ENCODE measurements at places on chromosomes 4 and X.

- DNase-seq = no peak
These were observed 99.8 kb downstream of the PPP1R2C start for GRCh38 chrX:42678133-42678532.

DNA sequence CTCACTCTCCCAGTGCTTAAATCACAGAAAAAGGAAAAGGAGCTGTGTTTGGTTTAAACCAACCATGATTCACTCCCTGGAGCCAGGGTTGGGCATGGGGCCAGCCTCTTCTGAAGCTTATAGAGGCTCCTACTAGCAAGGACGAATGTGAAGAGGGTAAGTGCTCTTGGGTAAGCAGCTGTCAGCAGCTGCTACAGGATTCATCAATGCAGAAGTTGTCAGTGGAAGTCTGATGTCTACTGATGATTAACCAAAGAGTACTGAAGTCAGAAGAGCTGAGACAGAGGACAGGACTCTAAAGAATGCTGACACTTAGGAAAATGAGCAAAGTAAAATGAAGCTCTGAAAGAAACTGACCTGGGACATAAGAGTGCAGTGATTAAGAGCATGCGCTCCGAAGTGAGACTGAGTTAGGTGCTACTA lies 32.7 kb upstream of the JADE1 start:
- DNase-seq = peak; percentile 64

- no peak for DNase-seq
These were observed 1048.0 kb downstream of the PDHA2 start for GRCh38 chr4:96887857-96888256.

DNA sequence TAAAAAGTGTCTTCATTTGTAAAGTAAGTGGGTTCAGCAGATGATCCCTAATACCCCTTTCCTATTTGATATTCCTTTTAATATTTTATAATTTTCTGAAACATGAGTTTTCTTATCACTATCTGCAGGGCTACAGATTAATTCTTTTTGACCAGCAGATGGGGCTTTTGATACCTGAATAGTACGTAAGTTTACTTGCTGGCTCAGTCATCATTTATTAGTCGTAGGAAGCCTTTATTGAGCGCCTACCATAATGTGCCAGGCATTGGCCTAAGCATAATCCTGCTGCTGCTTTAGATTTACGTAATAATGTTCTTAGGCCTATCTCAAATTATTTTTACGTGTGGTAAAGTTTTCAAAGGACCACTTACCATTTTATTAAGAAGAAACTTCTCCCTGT lies 33.1 kb downstream of the OSTC start:
- no peak for DNase-seq

GRCh38 chrX:12446342-12447075 lies 308.2 kb downstream of the FRMPD4 start:
- DNase-seq = peak; percentile 34

DNA sequence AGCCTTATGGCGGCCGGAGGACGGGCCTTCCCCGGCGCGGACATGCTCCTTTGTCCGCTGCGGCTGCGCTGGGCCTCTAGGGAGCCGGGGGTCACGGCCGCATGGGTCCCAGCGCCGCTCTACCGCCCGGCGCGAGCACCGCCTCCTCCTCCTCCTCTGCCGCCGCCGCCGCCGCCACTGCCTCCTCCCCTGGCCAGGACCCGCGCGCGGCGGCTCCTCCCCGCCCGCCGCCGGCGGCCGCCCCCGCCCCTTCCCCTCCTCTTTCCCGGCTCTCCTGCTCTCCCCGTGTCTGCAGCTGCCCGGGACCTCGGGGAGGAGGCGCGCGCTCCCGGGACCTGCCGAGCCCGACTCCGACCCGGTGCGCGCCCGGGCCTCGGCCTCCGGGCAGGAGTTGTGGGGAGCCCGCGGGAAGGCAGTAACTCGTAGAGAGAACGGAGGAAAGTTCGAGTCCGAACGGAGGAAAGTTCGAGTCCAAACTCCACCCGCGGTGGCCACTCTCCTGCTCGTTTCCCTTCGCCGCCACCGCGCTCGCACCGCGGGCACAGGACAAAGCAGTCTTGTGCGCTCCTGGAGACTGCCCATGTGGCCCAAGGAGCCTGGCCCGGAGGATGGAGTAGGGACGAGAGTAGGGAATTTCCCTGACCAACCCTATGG lies at the start of gene ADGRA3:
ADGRA3 (minus strand) TSS at position 179 of the 654 bp plus-strand sequence. CDS start 282 bp downstream, outside the sequence.
- DNase-seq = no peak

DNA sequence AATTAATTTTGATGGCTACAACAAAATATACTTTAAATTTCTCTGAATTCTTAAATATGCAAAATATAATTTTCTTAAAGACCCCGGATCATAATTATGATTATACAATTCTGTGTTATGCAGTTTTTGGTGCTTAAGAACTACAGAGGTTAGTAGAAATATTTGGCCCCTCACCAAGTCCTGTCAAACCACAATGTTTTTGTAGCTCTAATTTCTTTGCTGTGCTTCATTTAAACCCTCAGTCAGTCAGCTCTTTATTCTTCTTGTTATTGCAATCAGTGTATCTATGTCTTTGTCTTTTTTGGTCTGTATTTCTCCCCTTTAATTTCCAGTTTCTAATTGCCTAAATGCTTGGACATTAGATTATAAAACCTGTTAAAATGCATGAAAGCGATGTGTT lies 186.1 kb downstream of the CAMK2D start:
- DNase-seq = no peak

GRCh38 chr4:7486101-7486500 lies 51.4 kb upstream of the PSAPL1 start:
- DNase-seq = no peak

GRCh38 chrX:31355206-31355955 lies 283.5 kb upstream of the FTHL17 start:
- DNase-seq = no peak

GRCh38 chr4:120096508-120097297 lies 30.1 kb upstream of the MAD2L1 start:
- no peak for DNase-seq

DNA sequence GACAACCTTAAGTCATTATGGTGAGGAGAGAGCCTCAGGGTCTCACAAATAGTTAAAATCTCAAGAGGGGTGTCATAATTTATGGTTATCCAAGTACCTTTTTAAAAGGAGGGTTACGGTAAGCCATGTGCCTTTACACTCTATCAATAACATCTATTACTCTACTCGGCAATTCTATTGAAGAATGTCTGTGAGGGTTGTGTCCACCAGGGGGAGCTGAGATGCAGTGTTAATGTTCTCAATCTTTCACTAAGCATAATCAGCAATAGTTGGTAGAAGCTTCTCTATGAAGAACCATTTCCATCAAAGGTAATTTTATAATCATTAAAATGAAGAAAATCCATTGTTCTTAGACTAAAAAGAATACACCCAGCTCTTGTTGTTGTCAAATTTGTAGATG lies 457.4 kb downstream of the CENPC start:
- DNase-seq = no peak

Measured in epithelial cell of prostate (primary cell).